Left colon (tissue), 2 donors: ENCODE measurements at places on chromosomes 5 and 9. TPM values are rescaled to one million over a fixed set of nuclear protein-coding genes. Genes with fewer than 3 reads are reported as not detected.

Gene PCDHGC4
- 0.92 TPM for total RNA-seq

Gene TEX48
- total RNA-seq = not detected

Gene STING1
- 55.6 TPM for total RNA-seq

Gene PITX1
- 12.3 TPM for total RNA-seq

Gene HTR1A
- not detected for total RNA-seq

Gene LCN15
- total RNA-seq = 15.9 TPM

Gene BNIP1
- 11.8 TPM for total RNA-seq

Gene CKMT2
- 2.0 TPM for total RNA-seq

Gene PCDHB12
- 0.42 TPM for total RNA-seq

Gene EPB41L4A
- 34.0 TPM for total RNA-seq

Gene FBP1
- 71.6 TPM for total RNA-seq

Gene MSMP
- not detected for total RNA-seq

Gene SPARC
- total RNA-seq = 91.3 TPM
